ENCODE measurements at places on chromosomes 13 and 19.

GRCh38 chr13:26024558-26024957, 27.3 kb downstream of the SHISA2 start:
- DNase-seq = no peak

DNA sequence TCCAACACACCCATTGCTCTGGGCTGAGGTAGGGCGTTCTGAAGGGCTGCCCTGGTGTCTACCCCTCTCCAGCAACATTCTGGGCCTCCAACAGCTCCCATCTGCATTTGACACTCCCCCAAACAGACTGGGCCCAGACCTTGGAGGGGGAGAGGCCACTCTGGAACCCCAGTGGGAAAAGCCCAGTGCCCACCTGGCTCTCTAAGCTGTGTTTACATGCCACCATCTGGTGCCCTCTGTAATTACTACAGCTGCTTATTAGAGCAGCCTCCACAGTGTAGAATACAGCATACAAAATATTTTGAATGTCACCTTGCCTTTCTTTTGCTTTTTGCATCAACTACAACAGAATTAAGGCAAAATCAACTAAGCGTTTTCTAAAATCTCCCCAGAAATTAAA, 35.8 kb upstream of the TM9SF2 start:
- no peak for DNase-seq

GRCh38 chr13:79365981-79366380, 40.1 kb downstream of the RBM26 start:
- no peak for DNase-seq

DNA sequence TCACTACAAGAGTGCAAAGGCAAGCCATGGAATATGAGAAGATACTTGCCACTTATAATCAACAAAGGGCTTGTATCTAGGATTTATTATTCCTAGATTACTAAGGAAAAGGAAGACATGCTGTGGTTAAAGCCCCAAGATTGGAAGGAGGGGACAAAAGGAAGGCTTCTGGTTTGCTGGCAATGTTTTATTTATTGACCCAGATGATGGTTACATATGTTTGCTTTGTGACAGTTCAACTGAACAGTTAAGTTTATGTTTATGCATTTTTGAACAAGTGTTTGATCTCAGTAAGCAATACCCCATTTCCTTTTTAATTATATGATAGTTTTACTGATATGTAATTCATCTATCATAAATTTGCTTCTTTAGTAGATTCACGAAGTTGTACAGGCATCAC, 40.3 kb downstream of the CDADC1 start:
- DNase-seq = no peak

DNA sequence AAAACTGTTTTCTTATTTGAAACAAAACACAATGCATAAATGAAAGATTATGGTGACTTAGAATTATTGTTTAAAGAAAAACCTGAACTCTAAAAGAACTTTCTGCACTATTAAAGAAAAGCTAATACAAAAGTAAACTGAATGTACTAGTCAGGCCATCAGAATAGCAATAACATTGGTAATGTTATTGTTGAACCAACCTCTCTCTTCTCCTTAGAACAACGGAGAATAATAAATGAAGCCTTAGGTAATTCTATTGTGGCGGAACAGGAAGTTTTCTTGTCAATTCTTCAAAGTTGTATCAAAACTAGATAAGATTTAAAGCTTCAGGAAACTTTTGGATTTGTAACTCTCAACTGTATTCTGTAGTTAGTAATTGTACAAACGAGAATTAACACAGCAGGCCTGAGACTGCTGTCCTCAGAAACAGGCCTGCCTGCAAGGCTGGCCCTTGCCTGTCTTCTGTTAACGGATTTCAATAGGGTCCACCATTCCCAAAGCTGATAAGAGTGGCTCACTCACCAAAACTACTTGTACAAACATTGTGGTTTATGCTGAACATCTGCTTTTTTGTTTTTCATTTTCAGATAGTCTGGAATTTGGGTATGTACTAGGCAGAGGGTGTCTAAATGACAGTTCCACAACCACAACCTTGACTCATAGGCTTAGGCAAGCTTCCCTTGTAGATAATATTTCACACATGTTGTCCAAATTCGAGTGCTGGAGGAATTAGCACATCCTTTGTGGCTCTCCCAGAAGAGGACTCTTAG, 825.8 kb downstream of the GPC5 start:
- DNase-seq = no peak

DNA sequence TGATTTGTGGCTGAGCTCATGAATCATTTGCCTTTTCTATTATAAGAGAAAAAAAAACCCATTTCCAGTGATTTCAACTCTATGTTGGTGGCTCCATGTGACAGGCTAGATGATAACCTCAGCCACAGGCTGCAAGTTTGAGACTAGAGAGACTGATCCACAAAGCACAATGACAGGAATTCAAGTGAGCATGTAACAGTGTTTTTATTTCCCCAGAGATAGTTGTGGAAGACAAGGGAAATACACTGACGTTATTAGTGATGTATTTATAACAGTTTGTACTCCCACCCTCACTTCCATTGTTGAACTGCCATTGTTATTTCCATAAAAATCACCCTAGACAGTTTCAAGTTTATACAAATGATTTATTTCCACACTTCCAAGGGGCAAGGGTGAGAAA, 27.9 kb upstream of the EDNRB start:
- no peak for DNase-seq

DNA sequence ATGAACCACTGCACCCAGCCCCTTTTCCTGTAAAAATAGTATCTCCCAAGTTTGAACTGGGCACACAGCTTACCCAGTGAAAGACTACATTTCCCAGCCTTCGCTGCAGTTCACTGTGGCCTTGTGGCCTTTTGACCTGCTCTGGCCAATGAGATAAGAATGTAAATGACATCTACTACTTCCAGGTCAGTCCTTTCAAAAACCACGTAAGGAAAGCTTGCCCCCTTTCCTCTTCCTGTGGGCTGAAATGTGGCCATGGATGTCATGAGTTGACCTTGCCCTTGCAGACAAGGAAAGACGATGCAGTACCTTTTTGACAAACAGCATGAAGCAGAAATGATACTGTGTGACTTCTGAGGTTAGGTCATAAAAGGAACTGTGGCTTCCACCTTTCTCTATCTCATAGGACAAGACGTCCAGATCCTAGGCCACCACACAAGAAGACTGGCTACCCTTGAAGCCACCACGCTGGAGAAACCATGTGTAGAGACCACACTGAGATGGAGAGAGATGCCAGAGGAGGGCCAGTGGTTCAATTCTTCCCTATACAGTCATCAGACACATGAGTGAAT, 19.9 kb downstream of the ACER1 start:
- no peak for DNase-seq

DNA sequence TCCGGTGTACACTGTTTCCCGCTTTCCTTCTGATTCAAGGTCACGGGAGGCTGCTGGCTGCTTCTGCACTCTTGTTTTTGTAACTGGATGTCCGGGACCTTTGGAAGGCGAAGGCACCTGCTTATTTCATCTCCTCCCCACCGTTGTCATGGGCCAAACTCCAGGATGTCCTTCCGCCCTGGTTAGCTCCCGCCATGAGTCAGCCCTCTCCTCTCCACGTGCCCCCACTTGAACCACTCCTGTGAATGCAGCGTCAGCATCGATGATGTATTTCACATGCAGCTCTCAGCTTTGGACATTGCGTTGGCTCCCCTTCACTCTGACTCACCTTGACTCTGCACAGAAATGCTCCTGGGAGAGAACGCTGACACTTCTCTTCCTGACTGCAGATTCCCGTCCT, 5.5 kb upstream of the GALP start:
- DNase-seq = no peak
